ENCODE measurements at places on chromosomes 7 and 10.

DNA sequence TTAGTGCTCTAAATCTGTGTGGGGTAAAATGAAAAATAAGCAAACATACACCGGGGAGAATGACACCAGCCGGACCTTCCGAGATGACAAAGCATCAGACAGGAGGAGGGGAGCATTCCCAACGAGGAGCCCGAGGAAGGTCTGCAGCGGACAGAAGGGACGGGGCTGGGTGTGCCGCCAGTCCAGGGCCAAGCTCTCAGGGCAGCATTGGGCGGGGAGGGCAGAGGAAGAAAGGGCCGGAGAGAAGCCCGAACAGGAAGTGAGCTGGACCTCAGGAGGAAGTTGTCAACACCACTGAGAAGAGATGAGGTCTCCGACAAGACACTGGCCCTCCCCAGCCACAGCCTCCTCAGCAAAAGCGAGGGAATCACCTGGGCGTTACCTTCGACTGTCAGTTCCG is 182.6 kb upstream of the RNF32 start:
- DNase-seq = no peak

DNA sequence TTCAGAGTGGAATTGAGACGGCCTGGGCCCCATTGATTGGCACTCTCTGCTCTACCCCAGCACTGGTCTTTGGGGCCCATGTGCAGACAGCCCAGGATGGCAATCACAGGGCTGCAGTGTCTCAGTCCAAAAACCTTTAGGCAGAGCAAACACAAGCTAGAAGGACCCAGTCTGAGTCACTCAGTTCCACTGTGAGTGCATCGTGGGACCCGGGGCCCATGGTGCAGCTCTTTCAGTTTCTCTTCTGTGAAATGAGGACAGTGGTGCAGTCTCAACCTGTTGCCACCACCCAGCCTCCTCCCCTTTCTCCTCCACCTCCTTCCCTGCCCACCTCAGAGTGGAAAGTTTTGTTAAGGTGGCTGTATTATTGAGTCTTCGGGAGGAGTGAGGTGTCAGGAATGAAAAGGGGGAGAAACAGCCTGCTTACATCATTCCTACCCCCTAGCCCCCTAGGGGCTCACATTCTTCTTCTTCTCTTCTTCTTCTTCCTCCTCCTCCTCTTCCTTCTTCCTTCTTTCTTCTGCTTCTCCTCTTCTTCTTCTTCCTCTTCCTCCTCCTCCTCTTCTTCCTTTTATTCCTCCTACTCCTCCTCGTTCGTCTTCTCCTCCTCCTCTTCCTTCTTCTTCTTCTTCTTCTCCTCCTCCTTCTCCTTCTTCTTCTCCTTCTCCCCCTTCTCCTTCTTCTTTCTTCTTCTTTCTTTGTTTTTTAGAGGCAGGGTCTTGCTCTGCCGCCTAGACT is 19.5 kb upstream of the CARD11 start:
- no peak for DNase-seq

GRCh38 chr7:120373174-120373573 is 100.2 kb downstream of the KCND2 start:
- DNase-seq = no peak

DNA sequence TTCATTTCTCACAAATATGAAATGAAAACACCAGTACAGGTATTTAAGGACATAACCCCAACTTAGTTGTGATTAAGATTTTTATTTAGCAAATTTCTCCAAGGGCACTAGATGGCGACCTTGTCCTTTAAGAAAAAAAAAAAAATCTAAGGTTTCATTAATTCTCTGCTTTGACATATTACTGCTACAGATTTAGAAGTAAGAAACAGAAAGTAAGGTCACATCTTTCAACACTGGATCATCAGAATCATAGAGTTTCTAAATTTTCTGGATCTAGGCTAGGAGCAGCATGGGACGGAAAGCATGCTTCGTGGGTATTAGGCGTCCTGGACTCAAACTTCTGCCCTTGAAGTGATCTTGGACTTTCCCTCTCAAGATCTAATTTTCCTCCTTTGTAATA is 85.5 kb upstream of the PRKG1 start:
- DNase-seq = no peak

DNA sequence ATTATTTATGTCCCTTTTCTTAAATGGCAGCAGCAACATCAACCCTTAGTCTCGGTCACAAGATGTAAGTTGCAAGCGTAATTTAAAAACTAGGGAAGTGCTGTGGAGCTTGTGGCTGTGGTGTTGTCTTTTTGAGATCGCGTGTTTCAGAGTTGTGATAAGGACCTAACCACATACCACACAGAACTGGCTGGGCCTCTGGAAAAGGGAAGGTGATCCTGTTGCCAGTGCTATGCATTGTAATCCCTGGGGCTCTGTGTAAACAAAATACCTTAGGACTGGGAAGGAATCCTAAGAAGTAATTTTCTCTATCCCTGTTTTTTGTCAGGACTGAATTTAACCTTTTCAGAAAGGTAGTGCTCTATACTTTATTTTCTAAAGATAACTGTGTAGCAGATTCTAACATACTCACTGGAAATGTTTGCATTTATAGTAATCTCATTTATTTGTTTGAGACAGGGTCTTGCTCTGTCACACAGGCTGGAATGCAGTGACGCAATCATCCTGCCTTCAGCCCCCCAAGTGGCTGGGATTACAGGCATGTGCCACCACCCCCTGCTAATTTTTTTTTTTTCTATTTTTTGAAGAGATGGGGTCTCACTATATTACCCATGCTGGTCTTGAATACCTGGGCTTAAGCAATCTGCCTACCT is 60.4 kb downstream of the INPP5F start:
- peak; percentile 87 for DNase-seq

GRCh38 chr10:5645944-5646617 is 20.3 kb downstream of the ASB13 start:
- DNase-seq = no peak

DNA sequence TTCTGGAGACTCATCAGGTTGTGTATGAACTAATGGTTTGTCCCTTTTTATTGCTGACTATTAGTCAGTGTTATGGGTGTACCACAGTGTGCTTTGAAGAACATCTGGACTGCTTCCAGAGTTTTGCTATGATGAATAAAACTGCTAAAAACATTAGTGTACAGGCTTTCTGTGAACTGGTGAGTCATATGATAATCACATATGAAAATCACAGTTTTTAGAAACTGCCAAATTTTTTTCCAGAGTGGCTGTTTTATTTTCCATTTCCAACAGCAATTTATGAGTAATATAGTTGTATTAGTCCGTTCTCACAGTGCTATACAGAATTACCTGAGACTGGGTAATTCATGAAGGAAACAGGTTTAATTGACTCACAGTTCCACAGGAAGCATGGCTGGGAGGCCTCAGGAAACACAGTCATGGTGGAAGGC is 281.2 kb upstream of the VSTM2A start:
- no peak for DNase-seq

GRCh38 chr10:95832216-95833041 is 75.3 kb upstream of the CC2D2B start:
- DNase-seq = no peak
